GOT3 (cell line): ENCODE measurements at places on chromosomes 16 and 17.

- DNase-seq, result no peak
Measured at GRCh38 chr17:81631482-81631881, 5.4 kb downstream of the NPLOC4 start.

DNA sequence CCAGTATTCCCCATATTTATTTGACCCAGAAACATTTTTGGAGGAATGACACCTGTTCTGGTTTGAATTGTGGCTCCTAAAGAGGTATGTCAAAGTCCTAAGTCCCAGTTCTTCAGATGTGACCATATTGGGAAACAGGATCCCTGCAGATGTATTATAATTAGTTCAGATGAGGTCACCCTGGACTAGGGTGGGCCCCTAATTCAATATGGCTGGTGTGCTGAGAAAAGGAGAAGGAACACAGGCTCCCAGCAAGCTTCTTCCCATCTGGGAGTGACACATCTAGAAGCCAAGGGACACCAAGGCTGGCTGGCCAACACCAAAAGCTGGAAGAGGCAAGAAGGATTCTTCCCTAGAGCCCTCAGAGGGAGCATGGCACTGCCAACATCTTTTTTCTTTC is 3.8 kb upstream of the GCSH start:
- no peak for DNase-seq

GRCh38 chr17:70905796-70906195 is 736.5 kb downstream of the KCNJ2 start:
- no peak for DNase-seq

DNA sequence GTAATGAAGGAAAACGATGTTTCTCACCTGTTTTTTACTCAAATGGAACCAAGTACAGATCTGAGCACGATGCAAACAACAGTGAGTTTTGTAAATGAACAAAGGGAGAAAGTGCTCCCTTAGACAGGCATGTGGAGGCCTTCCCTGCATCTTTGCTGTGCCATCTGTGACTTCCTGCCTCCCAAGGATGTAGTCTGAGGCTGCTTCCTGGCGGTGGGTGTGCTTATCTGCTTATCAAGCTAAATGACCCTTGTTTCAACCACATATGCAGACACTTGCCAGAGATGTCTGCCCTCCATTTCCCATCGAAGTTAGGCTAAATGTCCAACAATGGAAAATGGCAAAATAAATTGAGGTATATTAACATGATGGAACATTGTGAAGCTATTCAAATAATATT is 34.6 kb downstream of the RGS9 start:
- no peak for DNase-seq

GRCh38 chr17:17677299-17678040 is 3.8 kb upstream of the RAI1 start:
- no peak for DNase-seq

- no peak for DNase-seq
Measured at GRCh38 chr16:25264597-25264996, 7.0 kb upstream of the ZKSCAN2 start.

GRCh38 chr17:14209215-14209614 is 27.4 kb downstream of the CDRT15 start:
- no peak for DNase-seq

GRCh38 chr17:77916264-77916663 is 42.2 kb upstream of the TNRC6C start:
- DNase-seq, result no peak

DNA sequence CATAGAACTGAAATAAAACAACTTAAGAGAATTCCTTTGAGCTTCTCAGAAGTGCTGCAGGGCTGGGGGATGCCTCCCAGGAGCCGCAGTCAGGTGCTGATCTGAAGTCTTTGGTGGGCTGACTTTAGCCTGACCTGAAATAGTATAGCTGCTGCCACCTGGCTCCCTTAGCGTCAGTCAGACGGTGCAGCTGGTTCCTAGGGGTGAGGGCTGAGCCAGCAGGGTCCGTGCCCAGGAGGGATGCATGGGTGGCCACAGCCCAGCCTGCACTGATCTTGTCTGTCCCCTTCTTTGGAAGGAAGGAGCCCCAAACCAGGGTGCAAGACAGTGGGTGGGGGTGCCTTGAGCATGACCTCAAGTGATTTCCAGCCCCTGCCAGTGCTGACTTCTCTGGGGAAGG is 11.5 kb downstream of the MAPT start:
- no peak for DNase-seq

DNA sequence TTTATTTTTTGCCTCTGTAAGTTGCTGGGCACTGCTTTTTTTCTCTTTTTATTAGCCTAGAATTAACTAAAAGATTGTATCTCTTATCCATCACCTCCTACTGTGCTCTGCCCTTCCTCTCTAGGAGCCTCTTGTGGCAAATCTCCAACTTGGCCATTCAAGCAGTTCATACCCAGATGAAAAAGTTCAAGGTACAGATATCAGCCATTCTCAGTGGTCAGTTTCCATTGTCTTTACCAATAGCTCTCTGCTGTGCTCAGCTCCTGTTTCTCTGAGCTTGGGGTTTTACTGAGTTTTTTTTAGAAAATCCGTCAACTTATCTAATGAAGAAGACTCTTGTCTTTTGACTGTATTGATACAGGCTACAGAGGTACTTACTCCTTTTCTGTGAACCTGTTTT is 15.6 kb downstream of the MOSMO start:
- no peak for DNase-seq

GRCh38 chr16:56198006-56198754 is 6.9 kb downstream of the GNAO1 start:
- no peak for DNase-seq

DNA sequence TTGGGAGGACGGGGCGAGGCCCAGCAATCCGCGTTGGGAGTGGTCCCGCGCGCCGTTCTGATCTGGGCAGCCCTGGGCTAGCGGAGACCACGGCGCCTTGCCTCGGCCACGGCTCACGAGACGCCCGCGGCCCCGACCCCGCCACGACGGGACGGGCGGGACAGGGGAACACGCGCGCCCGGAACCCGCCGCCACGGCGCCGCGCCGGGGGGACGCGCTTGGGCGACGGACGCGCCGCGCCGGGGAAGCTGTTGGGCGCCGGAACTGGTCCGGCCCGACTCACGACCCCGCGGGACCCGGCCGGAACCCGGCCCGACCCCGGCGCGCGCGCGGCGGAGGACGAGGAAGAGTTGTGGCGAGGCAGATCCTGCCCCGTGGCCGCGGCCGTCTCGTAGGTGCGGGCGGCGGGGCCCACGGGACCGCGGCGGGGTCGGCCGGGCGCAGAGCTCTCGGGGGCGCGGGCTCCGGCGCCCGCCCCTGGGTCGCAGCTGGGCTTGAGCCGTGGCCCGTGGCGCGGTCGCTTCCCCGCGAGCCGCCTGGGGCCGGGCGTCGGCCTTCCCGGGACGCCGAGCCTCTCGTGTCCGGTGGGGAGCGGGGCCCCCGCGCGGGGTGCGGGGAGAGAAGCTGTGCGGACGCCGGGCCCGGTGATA is at the start of gene ACSF3:
Gene ACSF3 (plus strand): TSS at position 251 of the 650 bp plus-strand sequence. CDS start 6,830 bp downstream, outside the sequence.
- DNase-seq, result no peak

- no peak for DNase-seq
Measured at GRCh38 chr16:7614021-7614795, 281.6 kb downstream of the RBFOX1 start.

DNA sequence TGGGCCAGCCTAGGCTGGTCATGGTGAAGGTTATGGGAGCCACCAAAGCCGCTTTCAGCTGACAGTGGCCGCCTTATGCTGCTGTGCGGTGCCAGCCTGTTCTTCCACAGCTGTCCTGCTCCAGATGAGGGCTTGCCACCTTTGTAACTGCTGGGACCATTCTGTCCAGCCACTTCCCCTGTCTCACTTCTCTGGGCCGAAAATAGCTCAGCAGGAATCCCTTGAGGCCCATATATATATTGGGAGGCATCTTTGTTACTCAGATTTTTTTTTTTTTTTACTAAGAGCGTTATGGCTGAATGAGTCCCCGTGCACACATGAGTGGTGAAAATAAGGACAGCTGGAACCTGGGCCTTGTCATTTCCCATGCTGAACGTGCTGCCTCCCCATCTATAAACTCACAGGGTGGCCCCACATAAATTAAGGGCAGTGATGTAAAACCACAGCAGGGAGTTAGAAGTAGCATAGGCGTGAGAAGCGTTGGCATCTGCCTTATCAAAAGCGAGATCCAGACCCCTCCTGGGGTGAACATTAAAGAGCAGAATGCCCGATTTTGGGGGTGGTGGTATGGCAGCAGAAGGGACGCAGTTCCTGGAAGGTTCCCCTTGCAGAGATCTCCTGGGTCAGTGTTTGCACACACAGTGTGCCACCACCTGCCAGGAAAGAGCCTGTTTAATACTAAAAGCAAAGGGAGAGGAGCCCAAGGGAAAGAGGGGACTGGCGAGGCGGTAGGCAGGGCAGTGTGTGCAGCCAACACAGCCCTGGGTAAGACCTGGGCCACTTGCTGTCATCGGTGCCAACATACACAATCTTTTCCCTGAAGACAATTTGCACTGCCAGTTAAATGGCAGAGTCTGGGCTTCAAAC is 57.8 kb downstream of the USP43 start:
- DNase-seq, result no peak

GRCh38 chr16:8845699-8846298 is 23.0 kb downstream of the CARHSP1 start:
- no peak for DNase-seq

- no peak for DNase-seq
Measured at GRCh38 chr17:63406689-63407330, 39.3 kb downstream of the CYB561 start.

DNA sequence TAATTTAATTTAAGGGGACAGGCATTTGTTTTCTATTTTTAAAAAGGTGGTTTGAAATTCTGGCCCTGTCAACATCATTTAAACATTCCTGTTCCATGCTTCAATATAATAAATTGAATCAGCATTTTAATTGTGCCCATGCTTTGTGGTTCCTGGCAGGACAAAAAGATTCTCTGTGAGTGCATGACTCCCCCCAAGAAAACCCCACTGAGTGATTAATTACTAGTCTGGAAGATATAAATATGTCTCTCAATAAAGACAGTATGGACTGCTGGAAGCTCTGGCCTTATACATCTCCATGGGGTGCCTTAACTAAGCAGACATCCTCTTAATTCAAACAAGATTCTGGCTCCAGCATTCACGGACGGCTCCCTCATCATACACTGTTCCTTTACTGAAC is 95.0 kb upstream of the PSMD7 start:
- no peak for DNase-seq

DNA sequence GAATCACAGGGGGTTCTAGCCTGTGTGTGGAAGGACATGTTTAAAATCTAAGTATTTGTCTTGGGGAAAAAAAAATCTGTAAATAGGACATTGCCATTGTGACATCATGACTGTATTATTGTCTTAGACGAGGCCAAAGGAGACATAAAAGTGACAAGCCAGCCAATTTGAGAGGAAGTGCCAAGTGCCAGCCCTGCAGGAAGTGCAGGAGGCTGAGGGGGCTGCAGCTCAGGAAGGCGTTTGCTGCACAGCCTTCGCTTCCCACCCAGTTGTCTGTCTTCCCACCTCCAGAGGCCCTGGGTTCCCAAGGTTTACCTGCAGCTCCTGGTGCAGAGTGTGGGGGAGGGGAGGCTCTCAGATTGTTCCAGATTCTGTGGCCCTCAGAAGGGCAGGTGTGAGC is 1.3 kb downstream of the ADCY7 start:
- no peak for DNase-seq

DNA sequence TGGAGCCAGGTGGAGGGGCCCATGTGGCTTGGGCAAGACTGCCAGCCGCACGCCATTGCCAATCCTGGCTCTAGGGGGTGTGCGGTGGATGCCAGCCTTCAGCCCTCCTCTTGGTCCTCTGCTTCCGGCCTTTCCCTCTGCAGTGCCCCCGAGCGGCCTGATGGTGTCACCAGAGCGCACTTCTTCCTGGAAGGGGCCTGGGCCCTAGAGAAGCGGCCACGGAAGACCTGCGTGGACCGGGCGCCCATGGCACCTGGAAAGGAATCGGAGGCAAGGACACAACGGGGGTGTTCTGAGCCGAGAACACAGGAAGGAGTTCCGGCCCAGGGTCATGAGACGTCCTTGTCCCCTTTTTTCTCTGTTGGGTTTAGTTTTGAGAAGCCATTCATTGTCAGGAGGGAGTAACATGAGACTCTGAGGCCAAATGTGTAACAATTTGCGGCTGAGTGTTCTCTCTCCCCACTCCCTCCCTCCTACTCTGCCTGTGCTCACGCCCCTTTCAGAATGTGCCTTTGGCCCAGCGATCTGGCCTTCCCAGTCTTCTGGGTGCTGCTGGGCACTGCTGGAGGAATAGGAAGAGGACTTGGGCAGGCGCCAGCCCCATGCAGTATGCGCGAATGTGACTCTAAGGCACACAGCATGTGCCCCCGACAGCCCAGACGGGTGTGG is 92.8 kb downstream of the IRX3 start:
- DNase-seq, result peak; percentile 67

DNA sequence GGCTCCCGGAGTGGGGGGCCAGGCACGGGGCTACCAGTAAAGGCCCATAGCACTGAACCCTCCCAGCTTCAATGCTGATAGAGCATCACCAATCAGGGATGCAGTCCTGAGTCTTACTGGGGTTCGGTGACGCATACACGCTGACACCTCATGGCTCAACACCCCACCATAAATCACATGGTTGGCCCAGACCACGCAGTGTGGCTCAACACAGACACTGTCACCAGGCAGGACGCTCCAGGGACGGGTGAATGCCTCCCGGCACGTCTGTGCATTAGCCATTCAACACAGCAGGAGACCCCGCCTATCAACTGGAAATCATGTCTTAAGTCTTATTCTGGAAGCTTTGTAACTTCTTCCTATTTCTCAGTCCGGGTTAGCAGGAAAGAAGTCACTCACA is 35.0 kb downstream of the NECAB2 start:
- DNase-seq, result no peak

DNA sequence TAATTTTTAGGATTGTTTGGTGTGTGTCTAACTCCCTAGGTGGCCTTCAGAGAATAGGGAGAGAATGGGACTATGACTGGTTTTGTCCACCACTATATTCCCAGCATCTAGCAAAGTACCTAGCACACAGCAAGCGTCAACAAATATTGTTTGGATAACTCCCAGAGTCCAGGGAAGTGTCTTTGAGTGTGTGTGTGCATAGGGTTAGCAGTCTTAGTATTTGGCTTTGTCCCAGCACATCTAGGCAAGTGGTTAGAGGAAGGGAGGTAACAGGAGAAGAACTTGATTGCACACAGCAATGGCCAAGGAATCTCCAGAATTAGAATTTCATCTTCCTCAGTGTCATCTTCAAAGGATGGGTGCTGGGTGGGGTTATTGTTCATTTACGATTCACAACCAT is 385.4 kb upstream of the CDH5 start:
- DNase-seq, result no peak

GRCh38 chr17:15744074-15744676 is 12.1 kb downstream of the TBC1D26 start:
- no peak for DNase-seq

DNA sequence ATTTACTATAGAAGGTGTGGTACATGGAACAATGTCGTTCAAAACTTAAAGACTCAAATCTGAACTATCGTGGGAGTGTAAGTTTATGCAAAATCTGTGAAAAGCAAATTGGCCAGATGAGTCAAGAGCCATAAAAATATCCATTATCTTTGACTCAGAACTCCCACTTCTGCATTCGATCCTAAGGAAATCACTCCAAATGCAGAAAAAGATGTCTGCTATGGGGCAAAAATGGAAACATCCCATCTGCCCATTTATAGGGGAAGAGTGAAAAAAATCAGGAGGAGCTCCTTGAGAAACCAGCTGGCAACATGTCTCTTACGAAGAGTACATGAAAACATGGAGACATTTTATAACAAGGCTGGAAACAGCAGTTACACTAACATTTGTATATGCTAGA is 43.6 kb upstream of the CCDC182 start:
- DNase-seq, result no peak

GRCh38 chr17:50170662-50171370 is 5.0 kb downstream of the SGCA start:
- no peak for DNase-seq
